ENCODE measurements at places on chromosomes 4 and X.

DNA sequence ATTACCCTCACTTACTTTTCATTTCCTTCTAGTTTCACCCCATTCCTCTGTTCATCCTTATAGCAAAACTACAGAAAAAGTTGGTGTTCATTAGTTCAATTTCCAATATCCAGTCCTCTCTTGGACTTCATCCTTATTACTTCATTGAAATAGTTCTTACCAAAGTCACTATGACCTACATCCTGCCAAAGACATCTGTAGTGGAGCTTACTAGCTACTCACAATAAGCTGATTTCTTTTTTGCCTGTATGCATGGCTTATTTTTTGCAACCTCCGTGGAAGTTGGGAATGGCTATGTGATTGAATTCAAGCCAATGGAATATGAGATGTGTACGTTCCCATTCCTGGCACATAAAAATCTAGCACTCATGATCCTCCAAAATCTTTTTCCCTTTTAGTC lies 4.6 kb upstream of the CDKL2 start:
- no peak for DNase-seq

GRCh38 chr4:54942721-54943120 lies 182.7 kb downstream of the KDR start:
- no peak for DNase-seq

DNA sequence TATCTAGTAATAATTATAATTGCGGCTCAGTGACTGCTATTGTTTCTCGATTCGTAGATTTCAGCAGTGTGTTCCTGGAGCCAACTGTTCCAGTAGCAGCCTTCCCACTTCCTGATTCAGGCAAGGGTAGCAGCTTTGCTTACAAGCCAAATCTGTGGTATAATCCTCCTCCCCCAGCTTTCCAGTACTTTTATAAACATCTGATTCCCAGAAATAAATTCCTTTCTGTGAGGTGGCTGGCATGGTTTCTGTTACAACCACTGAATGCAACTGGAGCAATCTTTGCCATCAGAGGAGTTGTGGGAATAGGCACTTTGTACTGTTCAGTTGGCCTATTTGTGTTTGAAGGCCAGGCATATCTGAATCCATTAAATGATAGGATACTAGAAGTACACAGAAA lies 80.0 kb downstream of the GLRA3 start:
- no peak for DNase-seq

- DNase-seq: no peak
These were observed at the start of gene IL2 for GRCh38 chr4:122456231-122457116. IL2 (minus strand) TSS chr4:122456725; CDS start chr4:122456440, 285 bp downstream.

DNA sequence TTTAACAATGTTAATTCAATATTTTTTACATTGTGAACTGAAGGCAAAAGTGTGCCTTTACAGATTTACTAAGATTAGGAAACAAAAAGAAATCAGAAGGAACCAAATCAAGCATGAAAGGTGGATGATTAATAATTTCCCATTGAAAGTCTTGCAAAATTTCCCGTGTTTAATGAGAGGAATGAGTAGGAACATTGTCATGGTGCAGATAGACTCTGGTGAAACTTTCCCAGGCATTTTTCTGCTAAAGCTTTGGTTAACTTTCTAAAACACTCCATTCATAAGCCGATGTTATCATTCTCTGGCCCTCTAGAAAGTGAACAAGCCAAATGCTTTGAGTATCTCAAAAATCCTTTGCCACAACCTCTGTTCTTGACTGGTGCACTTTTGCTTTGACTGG lies 1522.8 kb upstream of the PABPC4L start:
- no peak for DNase-seq

GRCh38 chrX:151488677-151489076 lies 74.8 kb upstream of the PASD1 start:
- DNase-seq: no peak

DNA sequence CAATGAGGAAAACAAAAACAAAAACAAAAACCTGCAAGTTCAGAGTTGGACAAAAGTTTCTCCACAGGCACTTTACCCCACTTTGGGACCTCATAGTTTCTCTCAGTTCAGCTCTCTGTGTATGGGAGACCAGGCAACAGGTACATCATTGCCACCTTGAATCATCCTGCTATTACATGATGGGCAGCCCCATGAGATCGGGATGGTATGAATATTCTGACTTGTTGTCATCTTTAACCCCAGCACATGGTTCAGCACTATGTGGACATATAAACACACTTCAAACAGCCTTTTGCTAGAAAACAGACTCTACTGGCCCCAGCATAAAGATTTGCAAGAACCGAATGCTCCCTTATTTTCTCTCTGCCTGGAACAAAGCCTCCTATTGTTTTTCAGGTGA lies 176.9 kb upstream of the SCML1 start:
- DNase-seq: no peak

GRCh38 chr4:71004281-71004851 lies 10.9 kb downstream of the DCK start:
- DNase-seq: no peak

DNA sequence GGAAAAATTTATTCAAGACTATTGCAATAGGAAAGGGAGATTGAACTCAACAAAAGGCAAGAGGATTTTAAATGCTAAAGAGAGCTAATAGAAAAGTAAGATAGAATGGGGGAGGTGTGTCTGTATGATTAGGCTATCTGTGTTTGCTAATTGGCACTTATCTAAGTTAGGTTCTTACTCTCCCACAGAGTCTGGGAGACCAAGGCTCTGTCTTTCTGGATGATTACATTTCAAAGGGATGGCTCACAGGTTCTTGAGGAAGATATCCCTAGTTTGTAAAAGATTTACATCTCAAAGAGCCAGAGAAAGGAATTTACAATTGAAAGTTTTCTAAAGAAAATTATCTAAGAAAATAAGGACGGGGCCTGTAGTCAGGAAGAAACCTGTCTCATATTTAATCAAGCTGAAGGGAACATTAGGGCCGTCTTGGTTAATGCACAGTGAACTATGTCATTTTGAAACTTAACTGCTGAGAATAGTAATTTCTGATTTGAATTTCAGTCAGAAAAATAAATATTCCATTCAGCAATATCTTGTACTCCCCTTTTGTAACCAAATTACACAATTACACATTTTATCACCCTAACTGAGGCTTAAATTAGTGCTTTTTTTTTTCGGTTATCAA lies 75.8 kb downstream of the MAGEB10 start:
- no peak for DNase-seq

DNA sequence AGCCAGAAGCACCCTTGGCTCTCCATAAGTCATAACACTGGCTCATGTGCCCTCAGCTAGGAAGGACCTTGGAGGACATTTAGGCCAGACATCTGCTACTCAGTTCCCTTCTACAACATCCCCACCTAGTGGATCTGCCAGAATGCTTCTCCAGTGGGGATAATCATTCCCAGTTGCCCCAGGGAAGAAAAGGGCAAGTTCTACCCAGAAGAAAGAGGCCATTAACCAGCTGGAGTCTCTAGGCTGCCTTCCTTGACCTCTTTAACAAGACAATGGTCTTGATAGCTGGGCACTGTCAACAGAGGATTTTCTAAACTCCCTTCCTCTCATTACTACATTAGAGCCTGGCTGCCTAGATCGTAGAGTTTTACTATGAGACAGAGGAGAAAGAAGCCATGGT lies 42.0 kb downstream of the LGI2 start:
- DNase-seq: no peak

DNA sequence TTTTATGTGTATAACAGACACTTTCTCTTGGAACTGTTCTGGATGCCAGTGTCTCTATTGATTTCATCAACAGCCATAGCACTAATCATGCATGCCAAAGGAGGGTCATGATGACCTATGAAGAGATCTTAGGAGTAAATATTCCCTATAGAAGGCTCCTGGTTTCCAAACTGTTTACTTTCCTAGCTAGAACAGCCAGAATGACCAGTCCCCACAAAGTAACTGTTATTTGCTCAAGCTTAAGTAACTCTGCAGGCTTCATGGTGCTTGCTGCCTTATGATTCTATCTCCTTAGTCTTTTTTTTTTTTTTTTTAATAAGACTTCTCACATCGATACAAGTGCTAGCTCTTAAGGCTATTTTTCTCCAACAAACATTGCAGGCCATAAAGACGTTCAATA lies 12.4 kb downstream of the S100G start:
- DNase-seq: no peak
